ENCODE measurements at places on chromosomes 7 and 10.

- DNase-seq: peak; percentile 78
Measured at GRCh38 chr7:132488634-132489302, 87.5 kb downstream of the PLXNA4 start.

GRCh38 chr10:97013983-97014382 is 171.8 kb downstream of the SLIT1 start:
- peak; percentile 50 for DNase-seq

- no peak for DNase-seq
Measured at GRCh38 chr7:129252128-129252527, 27.3 kb downstream of the AHCYL2 start.

DNA sequence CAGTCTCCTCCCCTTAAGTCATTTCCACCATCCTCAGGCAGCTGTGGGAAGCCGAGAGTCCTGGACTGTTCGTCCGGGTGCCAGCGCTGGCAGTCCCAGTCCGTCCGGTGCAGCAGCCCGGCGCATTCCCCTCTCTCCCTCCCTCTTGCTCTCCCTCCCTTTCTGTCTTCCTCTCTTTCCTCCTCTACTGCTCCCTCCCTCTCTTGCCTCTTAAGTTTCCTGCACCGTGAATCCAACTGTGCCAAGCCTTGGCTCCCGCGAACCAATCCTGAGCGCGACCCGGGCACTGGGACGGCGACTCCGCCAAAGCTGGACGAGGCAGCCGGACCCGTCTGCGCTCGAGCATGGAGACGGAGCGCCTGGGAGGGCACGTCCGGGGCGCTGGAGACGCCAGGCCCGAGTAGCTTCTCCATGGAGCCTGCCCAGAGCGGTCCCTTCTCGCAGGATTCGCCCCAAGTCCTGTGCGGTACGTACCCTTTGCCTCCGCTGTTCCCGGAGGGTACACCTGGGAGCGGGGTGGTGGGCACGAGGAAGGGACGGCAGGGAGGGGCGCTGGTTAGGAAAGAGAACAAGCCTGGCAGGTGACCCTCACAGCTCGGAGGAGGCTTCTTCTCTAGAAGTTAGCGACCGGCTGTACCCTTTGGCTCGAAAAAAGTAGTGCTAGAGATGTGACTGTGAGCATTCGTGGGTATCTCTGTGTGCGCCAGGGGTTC is 1.0 kb downstream of the NXPH1 start:
- DNase-seq: no peak

- no peak for DNase-seq
Measured at GRCh38 chr7:44814919-44815318, 18.4 kb downstream of the PPIA start.

GRCh38 chr10:93412801-93413200 is 69.3 kb downstream of the MYOF start:
- no peak for DNase-seq

All from osteoblast (primary cell).